Activated T-cell treated with anti-CD3 and anti-CD28 coated beads for 4 hours (primary cell): ENCODE measurements at places on chromosomes 3 and 15.

DNA sequence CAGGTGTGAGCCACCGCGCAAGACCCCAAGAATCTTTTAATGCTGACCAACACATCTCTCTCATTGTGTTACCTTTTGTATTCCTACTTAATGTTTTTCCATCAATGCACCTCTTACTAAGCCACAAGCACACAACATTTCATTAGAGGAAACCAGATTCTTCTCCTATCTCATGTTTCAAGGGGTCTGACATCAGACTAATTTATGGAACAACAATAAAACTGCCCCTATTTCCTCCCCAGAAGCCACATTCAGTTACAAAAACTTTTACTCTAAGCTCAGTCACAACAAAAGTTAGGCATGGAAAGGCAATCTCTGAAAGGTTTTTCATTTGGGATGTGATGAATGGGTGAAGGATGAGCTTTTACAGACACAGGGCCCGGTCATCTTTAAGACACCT is 251.8 kb downstream of the MAGI1 start:
- no peak for DNase-seq

DNA sequence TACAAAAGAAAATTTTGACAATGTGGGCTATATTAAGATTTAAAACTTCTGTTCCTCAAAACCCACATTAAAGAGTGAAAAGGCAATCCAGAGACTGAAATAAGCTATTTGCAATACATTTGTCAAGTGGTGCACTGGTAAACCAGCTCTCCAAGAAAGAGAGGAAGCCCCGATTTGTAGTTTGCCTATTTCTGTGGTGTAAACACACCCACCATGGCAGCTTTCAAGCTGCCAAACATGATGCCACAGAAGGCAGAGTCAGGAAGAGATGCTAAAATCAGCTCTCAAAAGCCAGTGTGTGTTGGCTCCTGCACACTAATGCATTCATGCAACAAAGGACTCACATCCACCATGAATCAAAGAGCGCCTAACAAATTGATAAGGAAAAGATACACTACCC is 17.5 kb downstream of the RFTN1 start:
- no peak for DNase-seq

GRCh38 chr3:157572559-157573270 is 69.5 kb upstream of the VEPH1 start:
- DNase-seq: no peak

GRCh38 chr3:50255251-50255615 is 13.7 kb upstream of the SEMA3B start:
- no peak for DNase-seq

- no peak for DNase-seq
These were observed 835 bp upstream of the GMPPB start for GRCh38 chr3:49724586-49724985.

DNA sequence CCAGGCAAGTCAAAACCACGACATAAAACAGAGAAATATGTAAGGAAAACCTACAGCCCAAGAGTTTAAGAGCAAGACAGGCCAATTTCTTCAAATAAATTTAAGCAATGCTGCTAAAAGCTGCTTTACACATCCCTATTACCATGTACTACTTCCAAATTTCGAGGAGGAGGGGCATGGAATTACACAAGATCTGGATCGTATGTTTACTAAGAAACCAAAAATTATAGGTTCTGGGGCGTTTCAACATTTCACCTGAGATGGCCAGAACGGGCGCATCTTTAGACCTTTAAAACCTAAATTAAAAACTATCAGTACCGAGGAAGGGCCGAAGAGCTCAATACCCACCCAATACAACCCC is 664 bp upstream of the NR2C2 start:
- DNase-seq: no peak

GRCh38 chr15:71806452-71806931 is 3.9 kb upstream of the NR2E3 start:
- DNase-seq: no peak

- no peak for DNase-seq
These were observed 79.8 kb downstream of the NR1I2 start for GRCh38 chr3:119861681-119862080.

- no peak for DNase-seq
These were observed 22.6 kb downstream of the ZIC1 start for GRCh38 chr3:147431751-147432150.

DNA sequence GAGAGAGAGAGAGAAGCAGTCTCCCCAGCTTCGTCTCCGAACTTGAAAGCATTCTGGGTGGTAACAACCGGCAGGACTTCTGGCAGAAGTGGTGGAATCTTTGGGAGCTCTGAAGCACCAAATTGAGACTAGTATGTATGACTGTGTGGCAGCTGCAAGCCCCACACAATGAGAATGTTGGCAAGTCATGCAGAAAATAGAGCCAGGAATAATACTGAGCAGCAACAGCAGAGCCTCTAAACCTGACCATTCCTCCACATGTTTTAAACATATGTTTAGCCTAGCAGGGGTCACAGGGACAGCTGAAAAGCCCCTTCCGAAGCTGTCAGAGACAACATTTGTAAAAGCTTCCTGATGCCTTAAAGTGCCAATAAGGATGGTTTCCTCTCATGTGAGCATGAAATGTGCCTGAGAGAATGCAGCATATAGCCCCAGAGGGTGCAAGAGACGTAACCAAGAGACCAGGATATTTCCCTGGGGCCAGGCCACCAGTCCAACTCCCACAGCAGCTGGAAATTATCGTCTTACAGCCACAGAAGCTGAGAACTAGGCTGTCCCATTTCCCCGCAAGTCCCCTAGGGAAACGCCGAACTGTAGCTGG is 178.6 kb upstream of the CCDC54 start:
- no peak for DNase-seq

- DNase-seq: no peak
These were observed 35.1 kb upstream of the RPS17 start for GRCh38 chr15:82575335-82575734.

GRCh38 chr3:12828751-12829150 is 12.6 kb downstream of the RPL32 start:
- DNase-seq: no peak

GRCh38 chr15:43775411-43775965 is 1.3 kb downstream of the ELL3 start:
- no peak for DNase-seq

GRCh38 chr3:25493246-25493645 is 65.2 kb downstream of the RARB start:
- no peak for DNase-seq

DNA sequence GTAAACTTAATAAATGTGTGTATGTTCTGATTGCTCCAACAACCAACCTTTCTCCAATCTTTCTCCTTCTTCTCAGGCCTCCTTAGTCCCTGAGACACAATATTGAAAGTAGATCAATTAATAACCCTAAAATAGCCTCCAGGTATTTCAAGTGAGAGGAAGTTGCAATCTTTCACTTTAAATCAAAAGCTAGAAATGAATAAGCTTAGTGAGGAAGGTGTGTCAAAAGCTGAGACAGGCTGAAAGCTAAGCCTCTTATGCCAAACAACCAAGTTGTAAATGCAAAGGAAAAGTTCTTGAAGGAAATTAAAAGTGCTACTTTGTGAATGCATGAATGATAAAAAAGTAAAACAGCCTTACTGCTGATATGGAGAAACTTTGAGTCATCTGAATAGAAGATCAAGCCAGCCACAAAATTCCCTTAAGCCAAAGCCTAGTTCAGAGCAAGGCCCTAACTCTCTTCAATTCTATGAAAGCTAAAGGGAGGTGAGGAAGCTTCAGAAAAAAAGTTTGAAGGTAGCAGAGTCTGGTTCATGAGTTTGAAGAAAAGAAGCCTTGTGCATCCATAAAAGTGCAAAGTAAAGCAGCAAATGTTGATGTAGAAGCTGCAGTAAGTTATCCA is 38.6 kb downstream of the CCDC80 start:
- no peak for DNase-seq

- no peak for DNase-seq
These were observed 25.9 kb downstream of the LRRC3B start for GRCh38 chr3:26648461-26648860.

GRCh38 chr3:95797081-95797480 is 1017.3 kb upstream of the EPHA6 start:
- DNase-seq: no peak

DNA sequence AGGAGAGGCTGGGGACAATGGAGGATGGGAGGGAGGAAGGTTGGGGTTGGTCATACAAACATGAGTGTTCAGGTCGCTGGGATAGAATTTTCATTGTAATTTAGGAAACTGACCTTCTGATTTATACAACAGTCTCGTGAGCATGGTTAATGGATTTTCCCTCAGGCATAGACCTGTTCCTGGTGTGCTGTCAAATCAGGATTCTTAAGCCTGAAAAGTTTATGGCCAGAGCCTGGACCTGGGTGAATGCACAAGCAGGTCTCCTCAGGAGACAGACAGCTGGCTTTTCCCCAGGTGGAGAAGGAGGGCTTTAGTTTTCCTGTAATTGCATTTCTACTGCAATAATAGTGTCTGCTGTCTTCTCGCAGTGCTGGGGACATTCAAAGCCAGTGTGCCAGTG is 338.0 kb downstream of the SHQ1 start:
- DNase-seq: no peak

DNA sequence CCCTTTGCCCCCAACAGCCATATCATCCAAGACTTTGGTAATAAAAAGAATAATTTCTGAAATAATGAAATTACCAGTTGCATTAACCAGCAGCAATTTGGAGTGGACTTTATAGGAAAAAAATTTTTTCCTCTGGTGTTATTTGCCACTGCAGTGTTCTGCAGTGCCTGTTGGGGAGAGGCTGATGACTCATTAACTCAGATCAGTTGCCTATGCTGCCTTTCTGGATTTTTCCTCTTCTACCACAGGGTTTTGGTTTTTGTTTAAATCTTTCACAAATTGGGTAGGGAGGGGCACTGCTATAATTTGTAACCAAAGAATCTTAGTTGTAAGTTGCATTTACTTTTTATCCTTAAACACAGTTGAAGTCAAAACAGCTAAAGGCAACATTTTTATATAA is 22.7 kb downstream of the ATP6V1A start:
- DNase-seq: no peak

GRCh38 chr3:120741320-120741719 is 996 bp downstream of the RABL3 start:
- no peak for DNase-seq

GRCh38 chr3:125139386-125139785 is 73.2 kb downstream of the SLC12A8 start:
- DNase-seq: no peak

DNA sequence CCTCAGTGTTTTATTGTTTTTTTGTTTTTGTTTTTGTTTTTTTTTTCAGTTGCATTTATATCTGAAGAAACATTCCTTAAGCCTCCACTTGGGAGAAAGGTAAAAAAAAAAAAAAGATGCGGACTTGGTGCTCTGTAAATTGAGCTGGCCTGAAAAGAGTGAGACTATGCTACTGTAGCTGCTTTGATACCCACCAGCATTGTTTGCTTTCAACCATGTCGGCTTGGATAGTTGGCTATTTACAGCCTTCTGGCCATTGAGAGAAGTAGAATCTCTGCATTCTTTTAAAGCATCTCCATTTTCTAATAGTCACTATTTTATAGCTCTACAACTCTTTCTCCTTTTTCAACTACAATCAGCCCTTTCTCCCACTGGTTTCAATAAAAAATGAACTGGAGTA is 149.6 kb downstream of the ZIC4 start:
- no peak for DNase-seq

GRCh38 chr15:56985856-56986255 is 67.4 kb downstream of the TCF12 start:
- DNase-seq: no peak

GRCh38 chr3:29144807-29145206 is 136.1 kb upstream of the RBMS3 start:
- no peak for DNase-seq

DNA sequence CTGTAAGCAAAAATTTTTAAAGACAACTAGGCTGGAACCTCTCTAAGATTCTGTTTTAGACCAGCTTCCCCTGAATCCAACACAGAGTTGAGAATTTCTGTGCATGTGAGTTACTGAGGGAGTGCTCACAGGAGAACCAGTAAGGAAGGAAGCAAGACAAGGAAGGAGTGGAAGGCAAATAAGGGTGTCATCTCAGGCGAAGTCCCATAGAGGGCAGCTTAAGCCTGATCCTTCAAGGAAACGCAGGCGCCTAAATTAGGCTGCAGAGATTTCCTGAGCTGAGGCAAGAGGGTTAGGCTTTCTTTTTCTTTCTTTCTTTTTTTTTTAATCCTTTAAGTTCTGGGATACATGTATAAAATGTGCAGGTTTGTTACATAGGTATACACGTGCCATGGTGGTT is 36.2 kb upstream of the COL6A6 start:
- no peak for DNase-seq

DNA sequence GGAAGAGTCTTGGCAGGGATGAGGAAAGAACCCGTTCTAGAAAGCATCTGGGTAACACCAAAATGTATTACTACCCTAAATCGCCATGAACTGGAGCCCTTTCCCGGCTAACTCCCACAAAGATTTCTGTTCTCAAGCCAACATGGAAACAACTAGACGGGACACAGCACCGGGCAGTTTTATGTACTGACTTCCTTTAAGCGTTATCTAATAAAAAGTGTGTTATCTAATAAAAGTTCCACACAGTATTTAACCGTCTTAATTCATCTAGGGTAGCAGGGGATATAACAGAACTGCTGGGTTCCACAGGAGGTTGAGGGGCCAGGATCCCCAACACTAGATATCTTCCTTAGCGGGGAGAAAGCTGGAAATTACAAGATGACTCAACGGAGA is 347 bp upstream of the C3orf62 start:
- DNase-seq: no peak

- DNase-seq: no peak
These were observed 94.4 kb upstream of the PHLDB2 start for GRCh38 chr3:111764645-111765091.

- DNase-seq: no peak
These were observed 45.0 kb downstream of the SMAD3 start for GRCh38 chr15:67110361-67110781.

- DNase-seq: no peak
These were observed 39.0 kb downstream of the GPR160 start for GRCh38 chr3:170076715-170077238.

DNA sequence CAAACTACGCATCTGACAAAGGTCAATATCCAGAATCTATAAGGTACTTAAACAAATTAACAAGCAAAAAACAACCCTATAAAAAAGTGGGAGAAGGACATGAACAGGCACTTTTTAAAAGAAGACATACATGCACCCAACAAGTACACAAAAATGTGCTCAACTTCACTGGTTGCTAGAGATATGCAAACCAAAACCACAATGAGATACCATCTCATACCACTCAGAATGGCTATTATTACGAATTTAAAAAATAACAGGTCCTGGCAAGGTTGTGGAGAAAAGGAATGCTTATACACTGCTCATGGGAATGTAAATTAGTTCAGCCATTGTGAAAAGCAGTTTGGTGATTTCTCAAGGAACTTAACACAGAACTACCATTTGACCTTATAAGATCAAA is 175.6 kb upstream of the MLF1 start:
- DNase-seq: no peak
